Activated CD8-positive, alpha-beta memory T cell treated with anti-CD3 and anti-CD28 coated beads for 1 hour (primary cell): ENCODE measurements at places on chromosomes 12 and 14.

GRCh38 chr12:3545121-3545796 lies 54.3 kb downstream of the PRMT8 start:
- no peak for DNase-seq

- no peak for DNase-seq
Observed at GRCh38 chr12:95551305-95551704, at the start of gene USP44. Gene USP44 (minus strand): TSS chr12:95551476. CDS start chr12:95534256, 17,220 bp downstream.

- no peak for DNase-seq
Observed at GRCh38 chr12:67578976-67579661, 69.4 kb upstream of the DYRK2 start.

DNA sequence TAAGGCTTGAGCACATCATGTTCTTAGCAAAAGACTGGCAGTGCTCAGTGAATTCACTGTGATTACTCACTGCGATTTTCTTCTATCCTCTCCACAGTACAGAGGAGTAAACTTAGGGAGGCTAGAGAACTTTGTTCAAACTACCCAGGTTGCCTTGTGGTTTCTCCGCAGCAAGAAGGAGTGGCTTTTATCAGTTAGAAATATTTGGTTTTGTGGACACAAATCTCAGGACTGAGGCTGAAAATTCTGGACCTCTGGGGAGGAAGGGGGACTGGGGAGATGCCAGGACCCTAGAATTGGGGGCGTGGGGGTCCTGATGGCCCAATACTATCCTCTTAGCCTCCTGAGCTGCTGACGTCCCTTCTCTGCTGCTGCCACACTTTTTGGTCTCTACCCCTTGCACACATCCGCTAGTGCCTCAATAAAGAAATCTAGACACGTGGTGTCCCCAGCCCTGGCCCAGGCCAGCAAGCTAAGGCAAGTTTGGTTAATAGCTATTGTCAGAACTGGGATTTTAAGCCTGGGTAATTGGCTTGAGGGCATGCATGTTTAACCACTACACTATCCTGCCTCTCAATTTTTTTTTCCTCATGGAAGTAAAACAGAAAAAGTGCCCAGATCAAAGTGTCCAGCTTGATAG lies 842 bp downstream of the OAS2 start:
- DNase-seq = peak; percentile 14

DNA sequence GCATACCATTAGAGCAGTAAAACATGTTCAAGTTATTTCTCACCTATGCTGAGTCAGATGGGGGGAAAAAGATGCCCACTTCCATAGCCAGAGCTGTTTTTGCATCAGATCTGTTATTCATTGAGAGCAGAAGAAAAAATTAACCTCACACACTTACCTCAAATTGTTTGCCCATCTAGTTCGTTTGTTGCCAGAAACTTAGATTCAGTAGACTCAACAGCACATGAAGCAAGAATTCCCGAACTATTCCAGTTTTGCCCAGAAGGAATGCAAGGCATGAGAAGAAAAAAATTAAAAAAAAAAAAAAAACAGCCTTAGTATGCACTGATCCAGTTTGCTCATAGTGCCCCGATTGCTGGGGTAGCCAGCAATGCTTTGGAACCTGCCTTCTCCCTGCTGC lies 12.4 kb upstream of the DPF3 start:
- DNase-seq = no peak

- no peak for DNase-seq
Observed at GRCh38 chr12:38689195-38689594, 216.2 kb downstream of the CPNE8 start.

GRCh38 chr14:49954171-49954631 lies 61.3 kb downstream of the ARF6 start:
- DNase-seq = no peak

DNA sequence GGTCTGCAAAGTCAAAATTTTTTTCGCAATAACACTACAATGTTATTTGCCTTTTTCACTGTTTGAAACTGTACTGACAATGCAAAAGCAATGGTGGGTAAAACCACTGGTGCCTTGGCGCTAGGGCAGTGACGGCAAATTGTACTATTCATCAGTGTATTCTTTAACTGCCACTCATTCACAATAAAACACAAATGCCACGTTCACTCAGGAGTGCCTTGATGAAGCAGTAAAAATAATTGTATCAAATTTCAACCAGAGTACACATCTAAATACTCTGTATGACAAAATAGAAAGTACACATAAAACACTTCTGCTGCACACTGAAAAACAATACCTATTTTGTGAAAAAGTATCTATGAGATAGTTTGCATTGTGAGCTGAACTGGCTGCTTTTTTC lies 17.8 kb downstream of the DCAF5 start:
- DNase-seq = no peak

DNA sequence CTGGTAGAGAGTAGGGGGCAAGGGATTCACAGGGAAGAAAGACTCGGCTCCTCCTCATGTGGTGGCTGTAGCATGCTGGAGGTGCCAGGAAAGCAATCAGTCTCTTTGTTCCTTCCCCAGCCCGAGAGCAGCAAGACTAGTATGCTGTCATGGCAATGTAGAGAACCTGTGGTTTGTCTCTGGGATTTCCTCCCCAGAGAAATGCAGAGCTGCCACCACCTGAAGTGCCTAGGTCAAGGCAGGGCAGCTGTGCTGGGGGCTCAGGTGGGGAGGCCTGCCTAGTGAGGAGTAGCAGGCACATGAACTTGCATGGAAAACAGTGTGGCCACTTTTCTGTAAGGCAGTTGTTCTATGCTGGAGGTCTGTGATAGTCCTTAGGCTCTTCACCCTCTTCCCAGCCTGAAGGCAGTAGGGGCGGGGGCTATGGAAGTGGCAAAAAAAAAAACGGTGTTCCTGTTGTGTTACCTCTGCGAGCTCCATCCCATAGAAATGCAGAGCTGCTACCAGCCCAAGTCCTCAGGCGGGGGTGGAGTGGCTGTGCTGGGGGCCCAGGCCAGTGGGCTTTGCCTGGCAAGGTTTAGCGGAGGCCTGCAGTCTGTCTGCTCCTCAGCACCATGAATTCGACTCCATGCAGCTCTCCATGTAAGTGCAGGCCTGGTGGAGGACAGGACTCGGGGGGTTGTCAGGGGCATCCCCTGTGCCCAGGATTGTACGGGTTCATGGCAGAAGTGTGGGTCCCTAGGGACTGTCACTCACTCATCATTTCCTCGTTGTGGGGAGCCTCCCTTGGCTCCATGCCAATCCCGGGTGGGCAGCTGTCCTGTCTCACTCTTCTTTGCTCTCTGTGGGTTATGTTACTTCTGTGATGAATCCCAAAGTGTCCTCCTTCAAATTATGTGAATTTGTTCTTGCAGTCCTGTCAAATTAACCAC lies 4.1 kb upstream of the CLEC4D start:
- no peak for DNase-seq

DNA sequence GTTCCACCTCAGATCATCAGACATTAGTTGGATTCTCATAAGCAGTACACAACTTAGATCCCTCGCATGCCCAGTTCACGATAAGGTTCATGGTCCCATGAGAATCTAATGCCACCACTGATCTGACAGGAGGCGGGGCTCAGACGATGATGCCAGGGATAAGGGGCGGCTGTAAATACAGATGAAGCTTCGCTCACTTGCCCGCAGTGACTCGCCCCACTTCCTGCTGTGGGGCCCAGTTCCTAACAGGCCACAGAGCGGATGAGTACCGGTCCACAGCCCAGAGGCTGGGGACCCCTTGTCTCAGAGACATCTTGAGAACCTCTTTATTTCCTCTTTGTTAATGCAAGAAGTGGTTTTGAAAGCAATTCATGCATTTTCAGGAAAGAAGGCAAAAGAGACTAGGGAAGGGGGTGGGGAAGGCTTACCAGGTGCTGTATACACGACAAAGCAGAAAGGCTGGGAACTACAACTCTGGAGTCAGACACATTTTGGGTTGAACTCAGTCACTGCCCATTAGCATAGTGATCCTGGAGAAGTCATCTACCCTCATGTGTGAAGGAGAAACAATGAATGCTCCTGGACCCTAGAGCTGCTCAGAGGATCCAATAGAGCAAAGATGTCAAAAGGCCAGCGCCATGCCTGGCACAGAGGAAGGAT lies 68.7 kb downstream of the EID3 start:
- DNase-seq = peak; percentile 6

DNA sequence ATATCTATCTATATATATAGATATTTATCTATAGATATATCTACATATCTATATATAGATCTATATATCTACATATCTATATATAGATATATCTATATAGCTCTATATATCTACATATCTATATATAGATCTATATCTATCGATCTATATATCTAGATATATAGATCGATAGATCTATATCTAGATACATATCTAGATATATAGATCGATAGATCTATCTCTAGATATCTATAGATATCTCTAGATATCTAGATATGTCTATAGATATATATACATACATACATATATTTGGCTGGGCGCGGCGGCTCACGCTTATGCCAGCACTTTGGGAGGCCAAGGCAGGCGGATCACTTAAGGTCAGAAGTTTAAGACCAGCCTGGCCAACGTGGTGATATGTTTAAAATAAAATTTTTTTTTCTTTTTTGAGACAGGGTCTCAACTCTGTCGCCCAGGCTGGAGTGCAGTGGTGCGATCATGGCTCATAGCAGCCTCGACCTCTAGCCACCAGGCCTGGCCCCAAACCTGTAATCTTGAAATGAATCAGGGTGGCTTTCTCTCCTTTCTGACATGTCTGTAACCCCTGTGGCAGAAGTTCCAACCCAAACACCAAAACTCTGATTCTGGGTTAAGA lies 18.1 kb downstream of the ARPC3 start:
- no peak for DNase-seq

DNA sequence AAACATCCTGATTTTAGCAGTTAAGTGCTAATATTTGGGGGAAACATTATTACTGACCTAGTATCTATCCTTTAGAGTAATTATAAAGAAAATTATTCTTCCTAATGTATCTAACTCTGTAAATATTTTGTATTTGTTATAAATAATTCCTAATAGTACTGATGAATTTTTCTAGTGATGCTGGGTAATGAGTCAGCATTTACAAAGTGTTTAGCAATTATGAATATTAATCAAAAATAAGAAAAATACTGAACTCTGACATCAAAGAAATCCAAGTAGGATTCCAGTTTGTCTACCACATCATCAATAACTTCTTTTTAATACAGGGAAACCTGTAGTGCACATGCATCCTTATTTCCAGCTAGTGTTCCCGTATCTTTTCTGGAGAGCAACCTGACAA lies 9.0 kb downstream of the NAP1L1 start:
- DNase-seq = no peak

GRCh38 chr12:20443792-20444191 lies 75.5 kb downstream of the PDE3A start:
- no peak for DNase-seq

DNA sequence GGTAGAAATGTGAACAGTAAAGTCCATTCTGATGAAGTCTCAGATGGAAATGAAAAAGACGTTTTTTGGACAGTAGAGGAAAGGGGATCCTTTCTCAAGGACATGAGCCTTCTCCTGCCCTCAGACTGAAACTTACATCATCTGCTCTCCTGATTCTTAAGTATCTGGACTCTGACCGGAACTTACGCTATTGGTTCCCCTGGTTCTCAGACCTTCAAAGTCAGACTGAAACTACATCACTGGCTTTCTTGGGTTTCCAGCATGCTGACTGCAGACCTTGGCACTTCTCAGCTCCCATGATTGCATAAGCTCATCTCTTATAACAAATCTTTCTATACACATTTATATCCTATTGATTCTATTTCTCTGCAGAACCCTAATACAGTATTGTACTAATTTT lies 291.0 kb downstream of the SNAPC1 start:
- DNase-seq = no peak

DNA sequence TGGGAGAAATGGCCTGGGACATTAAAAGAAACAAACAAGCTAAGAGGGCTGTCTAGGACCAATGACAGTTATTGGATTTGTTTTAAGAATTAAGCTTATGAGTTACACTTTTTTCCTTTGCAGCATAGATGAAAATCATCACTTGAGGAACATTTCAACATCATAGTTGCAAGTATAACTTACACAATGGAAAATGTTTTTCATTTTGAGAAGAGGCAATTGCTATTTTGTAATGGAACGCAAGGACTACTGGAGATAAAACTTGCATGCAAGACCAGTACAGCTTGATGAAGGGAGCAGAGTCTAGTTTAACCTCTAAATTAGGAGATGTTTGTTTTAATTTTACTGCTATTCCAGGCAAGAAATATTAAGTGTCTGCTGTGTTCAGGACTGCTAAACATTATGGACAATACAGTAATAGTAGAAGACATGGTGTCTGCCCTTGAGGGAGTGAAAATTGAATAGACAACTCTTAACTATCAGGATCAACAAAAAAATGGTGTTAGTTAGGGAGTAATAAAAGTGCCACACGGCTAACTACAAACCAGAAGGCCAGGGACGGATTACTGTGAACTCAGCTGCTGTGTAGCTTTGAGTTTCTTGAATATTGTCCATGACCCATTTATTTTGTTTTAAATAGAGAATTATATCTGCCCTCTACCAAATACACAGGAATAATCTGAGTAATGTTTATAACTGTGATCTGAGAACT lies 374.5 kb downstream of the RAD51B start:
- DNase-seq = no peak

GRCh38 chr12:132178316-132178715 lies 34.1 kb downstream of the NOC4L start:
- no peak for DNase-seq

DNA sequence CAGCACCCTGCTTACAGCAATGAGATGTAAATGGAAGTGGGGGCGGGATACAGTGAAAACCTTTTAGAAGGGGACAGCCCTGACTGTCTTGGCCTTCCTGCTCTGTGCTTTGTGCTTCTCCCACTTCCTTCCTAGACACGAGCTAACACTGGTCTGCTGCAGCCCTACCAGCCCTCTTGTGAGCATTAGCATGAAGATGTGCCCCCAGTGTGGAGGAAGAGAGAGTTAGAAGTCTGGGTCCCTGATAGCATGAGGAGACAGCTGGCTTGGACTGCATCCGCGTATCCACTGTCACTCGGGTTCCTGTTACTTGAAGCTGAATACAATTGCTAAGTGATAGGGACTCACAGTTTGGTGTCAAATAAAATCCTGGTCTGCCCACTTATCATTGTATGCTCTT lies 248.1 kb upstream of the SOX5 start:
- DNase-seq = no peak

- no peak for DNase-seq
Observed at GRCh38 chr12:22410486-22410885, 76.0 kb upstream of the ST8SIA1 start.

GRCh38 chr12:29762637-29763300 lies 21.0 kb downstream of the TMTC1 start:
- no peak for DNase-seq

GRCh38 chr12:49160399-49160798 lies 28.5 kb downstream of the TUBA1A start:
- no peak for DNase-seq

- DNase-seq = no peak
Observed at GRCh38 chr12:109163167-109163566, 46.8 kb downstream of the ACACB start.

DNA sequence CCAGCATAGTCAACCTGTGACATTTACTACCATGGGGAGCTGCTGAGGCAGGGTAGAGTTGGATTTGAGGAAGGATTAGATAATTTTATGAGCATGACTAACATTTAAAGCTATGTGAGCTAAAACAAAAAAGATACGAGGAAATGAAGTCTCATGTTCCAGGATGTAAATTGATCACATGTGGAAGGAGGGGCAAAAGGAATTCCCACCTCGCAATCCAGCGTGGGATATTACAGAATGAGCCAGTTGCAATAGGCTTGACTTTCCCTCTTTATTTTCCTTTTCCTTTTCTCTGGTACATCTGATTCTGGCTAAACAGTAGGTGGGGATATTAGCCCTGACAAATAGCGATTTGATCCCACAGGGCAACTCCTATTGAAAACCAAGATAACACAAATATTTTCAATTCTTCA lies 214.9 kb upstream of the HMGA2 start:
- DNase-seq = no peak
